ENCODE measurements at places on chromosomes 12 and 14.

GRCh38 chr14:85686908-85687307 lies 157.0 kb downstream of the FLRT2 start:
- DNase-seq: no peak

- no peak for DNase-seq
Measured at GRCh38 chr12:59005193-59005955, 85.1 kb upstream of the LRIG3 start.

DNA sequence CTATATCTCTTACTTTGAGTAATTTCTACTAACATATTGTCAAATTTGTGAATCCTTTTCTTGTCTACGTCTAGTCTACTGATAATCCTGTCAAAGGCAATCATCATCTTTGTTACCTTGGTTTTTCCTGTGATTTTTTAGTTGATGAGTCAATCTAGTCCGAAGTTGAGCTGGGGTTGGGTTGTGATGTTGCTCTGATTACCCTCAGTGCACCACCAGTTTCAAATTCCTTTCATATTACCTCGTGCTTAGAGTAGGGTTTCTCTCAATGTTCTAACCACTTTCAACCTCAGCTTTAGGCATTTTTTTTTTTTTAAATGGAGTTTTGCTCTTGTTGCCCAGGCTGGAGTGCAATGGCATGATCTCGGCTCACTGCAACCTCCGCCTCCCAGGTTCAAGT lies 186.8 kb downstream of the BTG1 start:
- no peak for DNase-seq

DNA sequence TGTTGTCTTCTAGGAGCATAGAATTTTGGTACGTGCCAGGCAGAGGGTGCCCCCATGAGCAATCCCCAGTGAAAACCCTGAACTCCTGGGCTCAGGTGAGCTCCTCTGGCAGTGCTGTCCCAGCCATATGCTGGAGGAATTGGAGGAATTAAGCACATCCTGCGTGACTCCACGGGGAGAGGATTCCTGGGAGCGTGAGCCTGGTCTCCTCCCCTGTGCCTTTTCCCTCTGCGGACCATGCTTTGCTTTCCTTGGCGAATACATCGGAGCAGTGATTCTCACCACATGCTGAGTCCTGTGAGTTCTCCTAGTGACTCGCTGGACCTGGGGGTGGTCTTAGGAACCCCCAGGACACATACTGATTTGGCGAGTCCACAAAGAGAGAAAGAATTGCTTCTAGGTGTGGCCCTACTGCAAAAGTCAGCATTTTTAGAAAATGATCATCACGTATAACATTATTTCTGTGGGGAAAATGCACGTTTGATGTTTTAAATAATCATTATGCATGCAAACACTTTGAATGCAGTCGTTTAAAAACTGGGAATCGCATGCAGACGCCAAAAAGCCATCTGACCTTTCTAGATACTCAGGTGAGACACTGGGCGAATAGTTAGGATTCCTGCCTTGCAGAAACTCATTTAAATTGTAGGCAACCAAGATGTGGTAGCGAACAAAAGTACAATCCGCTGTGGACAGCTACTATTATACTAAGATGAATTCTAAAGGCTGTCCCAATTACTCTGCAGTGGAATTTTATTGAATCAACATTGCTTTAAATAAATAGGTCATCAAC lies 370.9 kb downstream of the TMEM132D start:
- no peak for DNase-seq

DNA sequence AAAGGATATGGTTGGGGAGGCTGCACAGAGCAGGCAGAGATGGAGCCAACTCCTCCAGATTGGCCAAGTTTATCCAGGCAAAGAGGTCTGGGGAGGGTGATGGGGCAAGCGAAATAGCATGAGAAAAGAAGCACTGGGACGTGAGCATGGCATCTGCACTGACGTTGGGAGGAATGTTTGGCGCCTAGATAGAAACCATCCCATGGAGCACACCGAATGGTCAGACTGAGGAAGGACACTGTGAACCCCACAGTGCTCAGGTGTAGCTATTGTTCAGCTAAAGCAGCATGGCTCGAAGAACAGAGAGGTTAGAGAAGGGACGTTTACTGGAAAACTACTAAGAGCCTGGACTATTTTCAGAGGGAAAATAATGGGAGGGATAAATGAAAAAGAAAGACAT lies 387.1 kb downstream of the EMP1 start:
- DNase-seq: no peak

DNA sequence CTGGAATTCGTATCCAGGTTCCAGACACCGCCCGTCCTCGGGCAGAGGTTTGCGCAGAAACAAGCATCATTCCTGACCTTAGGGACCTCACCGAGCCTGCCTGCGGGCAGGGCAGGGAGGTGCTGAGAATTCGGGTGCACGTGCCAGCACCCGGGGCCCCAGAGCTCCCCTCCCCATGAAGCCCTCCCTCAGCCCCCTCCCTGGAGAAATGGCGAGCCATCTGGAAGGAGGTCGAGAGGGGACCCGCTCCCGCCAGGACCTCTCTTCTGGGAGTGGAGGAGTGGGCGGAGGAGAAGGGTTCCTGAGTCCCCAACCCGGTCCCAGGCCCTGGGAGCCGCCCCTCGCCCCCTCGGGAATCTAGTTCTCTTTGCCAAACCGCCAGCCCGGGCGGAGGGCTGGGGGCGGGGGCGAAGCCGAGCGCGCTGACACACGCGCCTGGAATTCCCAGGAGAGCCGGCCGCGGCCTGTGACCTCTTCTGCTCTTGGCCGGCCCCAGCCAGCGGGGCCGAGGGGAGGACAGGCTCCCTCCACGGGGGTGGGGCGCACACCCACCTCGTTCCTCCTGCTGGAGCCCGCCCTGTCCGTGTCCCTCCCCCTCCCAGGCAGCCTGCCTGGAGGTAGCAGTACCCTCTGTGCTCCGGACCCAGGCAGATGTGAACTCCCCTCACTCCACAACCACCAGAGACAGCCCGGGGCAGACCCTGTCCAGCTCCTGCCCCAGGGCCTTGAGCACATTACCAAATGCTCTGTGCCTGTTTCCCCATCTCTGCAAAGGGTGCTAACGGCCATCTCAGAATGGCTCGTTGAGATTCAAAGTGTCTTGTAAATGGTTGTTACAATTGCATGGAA lies 23.0 kb upstream of the GPR132 start:
- no peak for DNase-seq

GRCh38 chr12:56271031-56271430 lies 4.3 kb downstream of the COQ10A start:
- DNase-seq: peak; percentile 65

DNA sequence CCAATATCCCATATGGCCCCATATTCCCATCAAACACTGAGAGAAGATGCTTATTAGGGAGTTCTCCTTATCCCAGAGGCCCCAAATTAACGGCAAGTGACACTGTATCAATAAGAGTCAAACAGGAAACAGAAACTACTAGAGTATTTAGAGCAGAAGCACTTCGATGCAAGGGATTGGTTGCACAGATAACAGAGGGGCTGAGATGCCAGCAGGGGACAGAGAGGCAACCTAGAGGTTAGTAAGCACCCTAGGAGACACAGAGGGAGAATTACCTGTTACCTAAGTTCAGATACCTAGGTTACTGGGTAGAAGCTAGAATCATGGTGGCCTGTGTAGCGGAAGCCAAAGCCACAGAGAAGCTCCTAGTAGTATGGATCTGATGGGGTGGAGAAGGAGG lies 2.9 kb downstream of the HEBP1 start:
- DNase-seq: no peak

- DNase-seq: no peak
Measured at GRCh38 chr14:93322929-93323599, 9.8 kb downstream of the BTBD7 start.

- no peak for DNase-seq
Measured at GRCh38 chr14:90828642-90829487, 12.6 kb upstream of the TTC7B start.

DNA sequence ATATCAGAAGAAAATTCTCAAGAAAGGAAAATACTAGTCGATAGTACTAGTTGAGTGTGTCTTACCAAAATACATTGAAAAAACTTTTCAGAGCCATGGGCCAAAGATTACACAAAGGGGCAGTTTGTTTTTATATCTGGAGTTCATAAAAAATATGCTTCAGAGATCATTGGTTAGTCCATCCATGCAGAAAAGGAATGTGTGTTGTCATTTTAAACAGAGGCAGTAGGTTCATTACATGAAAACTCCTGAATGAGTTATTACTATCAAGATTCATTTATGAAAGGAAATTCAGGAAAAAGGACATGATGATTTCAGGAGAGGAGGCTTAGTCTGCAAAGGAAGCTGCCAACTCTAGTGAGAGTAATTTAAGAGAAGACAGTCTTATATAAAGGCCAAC lies 354.8 kb downstream of the AEBP2 start:
- no peak for DNase-seq

DNA sequence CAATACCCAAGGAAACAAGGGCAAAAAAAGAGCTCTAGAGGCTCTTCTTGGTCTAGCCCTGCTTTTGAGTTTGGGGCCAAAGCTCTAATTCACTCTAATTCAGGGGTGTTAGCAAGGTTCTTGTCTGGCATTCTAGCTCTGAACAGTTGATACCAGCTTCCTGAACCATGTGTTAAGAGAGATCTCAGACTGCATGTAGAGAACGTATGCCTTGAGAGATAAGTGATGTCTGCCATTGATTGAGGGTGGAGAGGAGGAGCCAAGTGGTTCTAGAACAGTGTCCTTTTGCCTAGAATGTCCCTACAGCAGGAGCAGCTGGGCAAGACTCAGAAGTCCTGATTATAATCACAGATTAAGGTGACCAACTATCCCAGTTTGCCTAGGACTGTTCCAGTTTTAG lies 18.2 kb upstream of the POC1B start:
- DNase-seq: no peak

DNA sequence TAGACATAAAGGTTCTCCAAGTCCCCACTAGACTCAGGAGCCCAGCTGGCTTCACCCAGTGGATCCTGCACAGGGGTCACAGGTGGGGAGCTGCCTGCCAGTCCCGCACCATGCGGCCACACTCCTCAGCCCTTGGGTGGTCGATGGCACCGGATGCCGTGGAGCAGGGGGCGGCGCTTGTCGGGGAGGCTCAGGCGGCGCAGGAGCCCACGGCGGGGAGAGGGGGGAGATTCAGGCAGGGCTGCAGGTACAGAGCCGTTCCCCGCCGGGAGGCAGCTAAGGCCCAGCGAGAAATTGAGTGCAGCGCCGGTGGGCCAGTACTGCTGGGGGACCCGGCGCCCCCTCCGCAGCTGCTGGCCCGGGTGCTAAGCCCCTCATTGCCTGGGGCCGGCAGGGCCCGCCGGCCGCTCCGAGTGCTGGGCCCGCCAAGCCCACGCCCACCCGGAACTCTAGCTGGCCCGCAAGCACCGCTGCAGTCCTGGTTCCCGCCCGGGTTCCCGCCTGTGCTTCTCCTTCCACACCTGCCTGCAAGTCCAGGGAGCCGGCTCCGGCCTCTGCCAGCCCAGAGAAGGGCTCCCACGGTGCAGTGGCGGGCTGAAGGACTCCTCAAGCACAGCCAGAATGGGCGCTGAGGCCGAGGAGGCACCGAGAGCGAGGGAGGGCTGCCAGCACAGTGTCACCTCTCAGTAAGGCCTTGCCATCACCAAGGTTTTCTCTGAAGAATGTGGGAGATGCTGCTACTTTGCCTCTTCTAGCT lies 58.4 kb upstream of the PPP1R12A start:
- no peak for DNase-seq

DNA sequence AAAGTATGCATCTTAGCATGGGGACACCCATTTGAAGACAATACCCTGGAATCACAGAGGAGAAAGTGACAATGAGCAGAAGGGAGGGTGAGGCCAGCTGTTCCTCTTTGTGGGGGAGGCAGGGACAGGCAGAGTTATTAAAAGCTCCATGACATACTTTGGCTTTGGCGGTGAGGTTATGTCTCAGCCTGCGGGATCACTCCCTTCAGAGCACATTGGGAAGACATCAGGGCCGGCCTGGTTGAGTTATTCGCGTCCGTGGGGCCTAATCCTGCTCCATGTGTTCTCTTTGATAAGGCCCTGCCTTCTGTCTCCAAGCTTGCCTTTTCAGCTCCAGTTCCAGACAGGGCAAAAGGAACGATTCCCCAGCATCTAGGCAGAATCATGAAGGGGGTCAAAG lies 98.8 kb upstream of the NTF3 start:
- no peak for DNase-seq

GRCh38 chr14:81264671-81265070 lies 43.9 kb upstream of the GTF2A1 start:
- DNase-seq: no peak

DNA sequence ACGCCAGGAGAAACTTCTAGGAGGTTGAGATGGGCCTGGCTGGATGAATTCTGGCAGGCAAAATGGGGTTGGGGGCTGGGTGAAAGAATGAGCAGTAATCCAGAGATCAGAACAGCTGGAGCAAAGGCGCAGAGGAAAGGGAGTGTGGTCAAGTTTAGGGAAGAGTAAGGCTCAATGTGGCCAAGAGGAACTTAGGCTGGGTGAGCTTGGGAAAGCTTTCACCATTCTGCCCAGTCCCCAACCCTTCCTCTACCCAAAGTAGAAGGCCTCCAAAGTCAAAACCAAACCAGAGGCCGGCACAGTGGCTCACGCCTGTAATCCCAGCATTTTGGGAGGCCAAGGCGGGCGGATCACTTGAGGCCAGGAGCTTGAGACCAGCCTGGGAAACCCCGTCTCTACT lies 10.2 kb upstream of the RABGGTA start:
- DNase-seq: no peak

- DNase-seq: peak; percentile 31
Measured at GRCh38 chr12:66003951-66004350, 126.6 kb downstream of the LLPH start.

DNA sequence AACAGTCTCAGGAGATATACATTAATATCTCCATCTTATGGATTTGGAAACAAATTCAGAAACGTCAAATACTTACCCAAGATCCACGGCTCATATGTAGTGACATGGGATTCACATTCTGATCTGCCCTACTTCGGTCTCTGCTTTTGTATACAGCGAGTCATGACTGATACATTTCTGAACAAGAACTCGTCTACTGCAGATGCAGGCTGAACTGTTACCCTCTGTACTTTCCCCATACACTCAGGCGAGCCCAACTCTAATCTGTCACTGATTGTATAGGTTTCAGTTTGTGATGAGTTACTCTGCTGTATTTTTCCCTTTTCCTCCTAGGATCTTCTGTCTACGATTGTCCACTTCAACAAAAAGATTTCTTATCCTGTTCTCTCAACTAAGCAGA lies 441.6 kb downstream of the CCDC91 start:
- no peak for DNase-seq
